Fibroblast of lung (primary cell): ENCODE measurements at places on chromosomes 5 and 9. TPM values are rescaled to one million over a fixed set of nuclear protein-coding genes. Genes with fewer than 3 reads are reported as not detected.

DNA sequence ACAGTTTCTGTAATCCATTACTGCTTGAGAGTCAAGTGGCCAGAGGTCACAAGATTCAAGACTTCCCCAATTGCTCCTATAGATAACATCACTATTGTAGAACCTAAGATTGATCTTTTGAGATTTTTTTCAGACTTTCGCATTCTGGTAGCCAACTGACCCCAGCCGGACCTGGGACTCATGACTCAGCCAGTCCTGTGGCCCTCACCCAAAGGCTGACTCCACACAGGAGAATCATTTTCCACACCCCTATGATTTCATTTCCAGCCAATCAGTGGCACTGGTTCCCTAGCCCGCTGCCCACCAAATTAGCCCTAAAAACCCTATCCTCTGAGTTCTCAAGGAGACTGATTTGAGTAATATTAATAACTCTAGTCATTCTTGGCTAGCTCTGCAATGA is 36.2 kb downstream of the TARS1 start:
- DNase-seq = peak; percentile 39

DNA sequence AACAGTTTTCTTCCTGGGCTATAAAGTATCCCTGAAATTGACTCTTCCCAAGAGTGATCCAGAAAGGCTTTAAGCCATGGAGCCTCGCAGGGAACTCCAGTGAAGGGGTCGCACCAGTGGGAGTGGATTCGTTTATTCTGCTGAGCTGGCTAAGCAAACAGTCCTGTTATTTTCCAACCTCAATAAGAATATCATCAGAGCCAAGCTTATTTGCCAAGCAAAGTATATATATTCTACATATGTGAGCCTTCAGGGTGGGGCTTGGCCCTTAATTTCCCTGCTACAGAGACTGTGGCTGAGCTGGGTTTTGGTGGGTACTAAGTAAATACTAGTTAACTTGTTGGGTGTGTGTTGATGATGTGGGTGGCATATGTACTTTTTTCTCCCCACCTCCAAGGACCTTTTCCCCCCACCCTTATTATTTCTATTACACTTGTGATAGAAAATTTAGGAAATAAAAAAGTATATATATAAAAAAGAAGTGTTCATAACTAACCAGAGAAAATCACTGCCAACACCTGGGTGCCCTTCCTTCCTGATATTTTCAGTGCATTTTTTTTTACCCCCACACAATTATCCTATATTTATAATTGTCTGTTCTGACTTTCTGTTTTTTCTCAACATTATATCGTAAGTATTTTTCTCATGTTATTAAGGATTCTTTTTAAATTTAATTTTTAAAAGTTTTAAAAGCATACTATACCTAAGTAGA is 5.3 kb downstream of the GSN start:
- DNase-seq = no peak

Gene ACTBL2
- total RNA-seq = under 0.01 TPM in 1 of 2 replicates, not detected in the other

Gene SMIM32
- not detected in 2 replicates for total RNA-seq

Gene TAL2
- total RNA-seq = 0.17 TPM in 1 of 2 replicates, not detected in the other

Gene PROB1
- 0.77 and 1.5 TPM in 2 replicates for total RNA-seq

DNA sequence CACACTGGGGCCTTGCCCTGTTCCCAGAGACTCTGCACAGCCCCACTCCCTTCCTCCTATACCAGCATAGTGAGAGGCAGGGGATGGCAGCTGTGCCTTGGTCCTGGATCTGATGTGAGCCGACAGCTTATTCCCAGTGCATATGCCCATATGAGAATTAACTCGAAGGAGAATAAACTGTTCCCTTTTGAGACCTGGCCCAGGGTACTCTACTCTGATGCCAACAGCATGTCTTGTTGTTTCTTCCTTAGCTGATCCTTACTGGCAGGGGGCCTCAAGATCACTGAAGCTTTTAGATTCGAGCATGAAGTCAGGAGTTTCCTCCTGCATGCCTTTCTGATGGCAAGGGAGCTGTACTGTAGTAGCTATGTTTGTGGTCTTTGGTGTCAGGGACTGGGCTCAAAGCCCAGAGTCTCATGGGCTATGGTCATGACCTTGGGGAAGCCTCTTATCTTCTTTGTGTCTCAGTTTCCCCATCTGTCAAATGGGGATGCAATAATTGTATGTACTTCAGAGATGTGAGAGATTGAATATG is 57.1 kb downstream of the DOCK2 start:
- DNase-seq = peak; percentile 72

DNA sequence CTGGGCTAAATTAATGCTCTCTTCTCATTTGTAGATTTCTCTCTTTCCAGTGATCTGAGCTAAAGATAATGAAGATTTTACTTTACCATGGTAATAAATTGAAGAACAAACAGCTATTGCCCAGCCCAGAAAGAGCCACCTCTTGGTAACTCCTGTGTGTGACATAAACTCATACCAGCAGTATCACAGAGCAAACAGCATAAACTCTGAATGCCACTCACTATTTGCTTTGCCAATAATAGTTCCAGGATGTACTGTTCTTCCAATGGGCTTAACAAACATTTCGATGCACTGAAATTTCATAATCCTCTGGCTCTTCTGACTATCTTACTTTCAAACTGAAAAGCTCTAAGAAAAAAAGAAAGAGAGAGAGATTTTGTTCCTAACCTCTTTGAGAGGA is 69.8 kb upstream of the RASEF start:
- no peak for DNase-seq

- DNase-seq = no peak
Observed at GRCh38 chr9:849431-849830, 7.9 kb downstream of the DMRT1 start.

GRCh38 chr5:79056847-79057246 is 12.6 kb downstream of the DMGDH start:
- no peak for DNase-seq

DNA sequence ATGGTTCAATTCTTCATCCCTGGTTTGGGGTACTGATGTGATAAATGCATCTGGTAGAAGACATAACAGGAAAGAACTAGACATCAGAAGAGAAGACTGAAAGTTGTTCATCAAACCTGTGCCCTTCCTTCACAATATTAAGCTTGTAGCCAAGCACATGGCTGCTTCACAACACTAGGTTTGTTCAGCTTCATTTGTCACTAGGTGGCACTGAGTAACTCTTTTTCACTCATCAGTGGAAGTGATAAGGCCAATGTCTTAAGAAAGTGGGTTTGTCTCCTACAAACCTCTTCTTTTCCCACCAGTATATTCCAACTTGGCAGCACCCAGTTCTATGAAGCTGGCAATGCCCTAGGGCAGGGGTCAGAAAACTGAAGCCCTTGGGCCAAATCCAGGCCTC is 26.9 kb downstream of the ZNF484 start:
- no peak for DNase-seq
